ENCODE measurements at places on chromosomes 3 and 15. TPM values are rescaled to one million over a fixed set of nuclear protein-coding genes. Genes with fewer than 3 reads are reported as not detected.

- no peak for DNase-seq
Measured at GRCh38 chr3:193828477-193828876, 235.5 kb downstream of the OPA1 start.

DNA sequence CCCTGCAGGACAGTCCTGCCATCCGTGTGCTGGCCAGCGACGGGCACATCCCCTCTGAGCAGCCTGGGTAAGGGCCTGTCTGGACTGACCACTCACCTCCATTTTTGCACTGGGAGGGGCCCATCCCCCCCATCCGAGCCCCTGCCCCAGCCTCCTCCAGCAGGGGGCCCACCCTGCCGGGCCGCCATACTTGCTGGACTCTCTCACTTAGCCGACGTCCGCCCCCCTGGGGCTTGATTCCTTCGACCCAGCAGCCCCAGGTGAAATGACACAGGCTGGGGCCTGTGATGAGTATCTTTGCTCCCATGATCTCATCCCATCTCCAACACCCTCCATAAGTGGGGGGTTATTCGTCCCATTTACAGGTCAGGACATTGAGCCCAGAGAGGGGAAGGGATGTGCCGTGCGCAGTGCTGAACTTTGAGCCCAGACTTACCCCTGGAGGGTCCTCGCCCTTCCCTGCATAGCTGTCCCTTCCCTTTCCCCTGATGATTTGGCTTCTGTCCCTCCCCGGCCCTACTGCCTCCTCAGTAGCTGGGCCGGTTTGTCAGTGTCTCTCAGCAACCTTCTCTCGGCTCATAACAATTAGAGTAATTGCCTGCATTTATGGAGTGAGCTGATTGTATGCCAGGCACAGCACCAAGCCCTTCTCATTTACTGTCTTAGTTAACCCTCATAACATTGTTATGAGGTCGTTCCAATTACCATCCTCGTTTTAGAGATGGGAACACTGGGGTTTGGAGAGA lies 4.2 kb downstream of the LMAN1L start:
- no peak for DNase-seq

- no peak for DNase-seq
Measured at GRCh38 chr3:58341376-58341775, 8.7 kb downstream of the PXK start.

Gene CATSPER2
- total RNA-seq = 6.3 TPM

Gene DLEC1
- total RNA-seq = 0.24 TPM
